Ovary (tissue), 10 donors: ENCODE measurements at places on chromosomes 1 and 21. TPM values are rescaled to one million over a fixed set of nuclear protein-coding genes. Genes with fewer than 3 reads are reported as not detected.
A peak's percentile ranks its signal among the peaks of the same experiment; 100 is the strongest.

GRCh38 chr1:205692423-205692822, 12.1 kb upstream of the SLC45A3 start:
- DNase-seq: no peak

GRCh38 chr1:44016041-44016889, 15.0 kb downstream of the SLC6A9 start:
- DNase-seq: no peak

- DNase-seq: no peak
These were observed 5.7 kb downstream of the ALX3 start for GRCh38 chr1:110064576-110065337.

DNA sequence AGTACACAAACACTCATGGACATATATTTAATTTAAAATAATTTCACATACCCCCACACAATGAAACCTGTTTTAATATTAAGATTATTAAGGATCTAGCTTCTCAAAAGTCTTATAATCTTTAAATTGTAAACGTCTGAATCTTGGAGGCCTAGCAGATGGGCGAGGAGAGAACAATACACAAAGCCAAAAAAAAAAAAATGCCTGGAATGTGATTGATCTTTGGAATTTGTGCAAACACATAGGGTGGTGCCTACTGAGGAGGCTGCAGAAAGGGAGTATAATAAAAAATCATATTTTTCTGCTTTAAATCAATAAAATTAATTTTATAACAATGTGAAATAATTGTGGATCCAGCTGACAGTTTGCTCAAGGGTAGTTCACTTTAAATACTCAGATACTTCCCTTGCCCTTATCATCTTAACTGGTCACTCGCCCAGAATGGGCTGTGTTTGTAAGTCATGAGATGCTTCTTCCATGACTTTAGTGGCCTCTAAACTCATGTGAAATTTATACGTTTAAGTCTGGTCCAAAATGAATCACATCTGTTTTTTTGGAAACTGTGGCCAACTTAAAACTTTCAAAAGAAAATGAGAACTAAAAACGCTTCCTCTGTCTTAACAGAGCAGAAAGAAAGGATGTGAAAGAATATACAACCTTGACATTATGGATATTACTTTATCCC, 802.8 kb upstream of the CXADR start:
- no peak for DNase-seq

- no peak for DNase-seq
These were observed 27.7 kb downstream of the NEK2 start for GRCh38 chr1:211647711-211648121.

DNA sequence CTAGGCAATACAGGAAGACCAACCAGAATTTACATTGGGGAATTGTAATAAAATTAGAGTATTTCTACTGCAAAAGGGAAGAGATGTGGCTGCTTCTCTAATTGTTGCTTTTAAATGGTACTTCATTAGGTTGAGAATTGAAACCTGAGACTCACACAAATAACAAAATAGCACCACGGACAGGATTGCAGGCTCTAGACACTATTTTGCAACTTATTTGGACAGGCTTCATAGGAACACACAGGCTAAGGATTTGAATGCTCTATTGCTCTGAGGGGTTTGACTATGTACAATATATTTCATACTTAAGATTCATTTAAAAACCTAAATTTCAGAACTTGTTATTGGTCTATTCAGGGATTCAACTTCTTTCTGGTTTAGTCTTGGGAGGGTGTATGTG, 79.6 kb downstream of the ATP1B1 start:
- no peak for DNase-seq

DNA sequence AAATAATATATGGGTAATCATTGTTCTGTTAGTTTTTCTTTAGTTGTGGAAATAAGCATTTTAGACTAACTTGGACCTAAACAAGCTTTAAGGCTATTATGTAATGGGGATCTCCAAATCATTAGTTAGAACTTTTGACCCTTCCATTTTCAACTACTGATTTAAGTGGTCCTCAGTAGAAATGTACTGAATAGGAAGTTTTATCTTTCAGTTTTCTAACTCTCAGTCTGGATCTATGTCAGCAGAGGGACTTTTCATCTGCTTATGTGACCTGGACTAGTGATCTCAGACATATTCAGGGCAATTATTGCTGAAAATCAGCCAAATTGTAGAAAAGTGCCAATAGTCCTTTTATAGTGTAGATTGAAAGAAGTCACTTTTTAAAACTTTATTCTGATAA, 56.0 kb downstream of the SASS6 start:
- DNase-seq: no peak

DNA sequence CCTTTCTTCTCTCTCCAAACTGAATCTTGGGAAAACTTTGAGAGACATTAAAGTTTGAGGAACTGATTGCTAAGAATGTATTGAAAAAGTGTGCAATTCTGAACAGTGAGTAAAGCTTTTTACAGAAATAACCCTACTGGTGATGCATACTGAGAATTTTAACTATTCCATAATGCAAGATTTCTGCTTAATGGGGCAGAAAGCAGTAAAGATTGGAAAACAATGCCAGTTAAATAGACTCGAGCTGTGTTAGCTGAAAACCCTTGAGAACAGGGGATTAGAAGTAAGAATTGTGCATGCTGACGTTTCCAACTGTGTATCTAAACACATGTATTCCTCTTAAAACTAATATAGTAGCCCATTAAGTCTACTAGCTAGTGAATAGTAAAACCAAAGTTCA, 1500.2 kb upstream of the PRMT6 start:
- no peak for DNase-seq

- DNase-seq: no peak
These were observed 19.2 kb downstream of the FAM89A start for GRCh38 chr1:231020816-231021215.

DNA sequence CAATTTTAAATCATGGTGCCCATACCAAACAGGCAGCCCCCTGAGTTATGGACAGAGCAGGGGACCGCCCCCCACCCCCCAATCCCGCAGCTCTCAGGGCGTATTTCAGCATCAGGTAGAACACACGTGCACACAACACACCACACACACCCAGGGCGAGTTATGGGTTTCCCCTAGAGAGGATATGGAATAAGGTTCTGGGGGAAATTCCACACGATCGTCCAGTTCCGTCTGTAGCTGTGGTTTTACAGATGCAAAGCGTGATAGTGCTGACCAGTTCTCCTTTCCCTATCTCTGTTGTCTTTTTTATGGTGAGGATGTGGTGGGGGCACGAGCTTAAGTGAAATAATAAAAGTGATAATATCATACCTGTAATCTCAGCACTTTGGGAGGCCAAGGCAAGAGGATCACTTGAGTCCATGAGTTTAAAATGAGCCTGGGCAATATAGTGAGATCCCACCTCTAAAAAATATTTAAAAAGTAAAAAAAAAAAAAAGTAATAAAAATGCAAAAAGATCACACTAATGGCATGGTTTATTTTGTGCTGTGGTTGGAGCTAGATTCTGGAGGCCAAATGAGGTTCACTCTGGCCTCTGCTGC, 25.1 kb downstream of the C2CD2 start:
- DNase-seq: no peak

- no peak for DNase-seq
These were observed 168.4 kb downstream of the PCNX2 start for GRCh38 chr1:233127157-233127556.

DNA sequence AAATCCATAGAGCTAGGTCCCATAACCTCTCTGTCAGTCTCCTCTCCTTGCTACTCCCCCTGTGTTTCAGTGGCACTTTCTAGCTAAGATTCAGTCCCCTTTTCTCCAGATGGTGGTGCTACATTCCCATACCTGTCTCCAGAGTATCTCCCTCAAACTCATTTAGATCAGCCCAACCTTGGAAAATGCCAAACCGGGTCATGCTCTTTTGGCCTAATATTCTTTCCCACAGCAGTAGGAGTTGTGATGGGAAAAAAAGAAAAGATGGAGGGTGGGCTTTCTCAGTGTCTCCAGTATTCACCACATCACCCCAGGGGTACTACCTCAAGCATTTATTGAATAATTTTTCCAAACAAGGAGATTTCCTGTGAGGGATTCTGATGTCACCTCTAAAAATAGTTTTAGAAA, 3.2 kb upstream of the RXFP4 start:
- DNase-seq: no peak

DNA sequence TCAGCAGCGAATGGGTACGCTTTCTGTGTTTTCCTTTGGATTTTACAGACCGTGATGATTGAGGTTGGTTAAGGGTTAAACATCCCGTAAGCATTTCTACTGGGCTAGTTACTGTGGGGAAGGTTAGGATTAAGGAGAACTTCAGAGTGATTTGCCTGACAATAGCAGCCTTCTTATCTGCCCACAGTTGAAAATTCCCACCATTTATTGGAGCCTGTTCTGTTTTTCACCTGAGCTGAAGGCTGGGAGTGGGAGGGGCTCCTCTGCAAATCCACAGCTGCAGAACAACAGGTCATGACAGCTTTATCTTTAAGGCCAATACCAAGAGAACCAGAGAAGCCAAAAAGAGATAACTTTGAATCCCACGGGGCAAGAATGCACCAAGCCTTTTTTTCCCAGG, 168.6 kb downstream of the KAZN start:
- no peak for DNase-seq

- no peak for DNase-seq
These were observed 8.3 kb downstream of the TTLL10 start for GRCh38 chr1:1181938-1182410.

GRCh38 chr1:213519098-213519497, 468.1 kb downstream of the RPS6KC1 start:
- DNase-seq: no peak

- DNase-seq: no peak
These were observed 39.7 kb downstream of the MRAP start for GRCh38 chr21:32338209-32338921.

DNA sequence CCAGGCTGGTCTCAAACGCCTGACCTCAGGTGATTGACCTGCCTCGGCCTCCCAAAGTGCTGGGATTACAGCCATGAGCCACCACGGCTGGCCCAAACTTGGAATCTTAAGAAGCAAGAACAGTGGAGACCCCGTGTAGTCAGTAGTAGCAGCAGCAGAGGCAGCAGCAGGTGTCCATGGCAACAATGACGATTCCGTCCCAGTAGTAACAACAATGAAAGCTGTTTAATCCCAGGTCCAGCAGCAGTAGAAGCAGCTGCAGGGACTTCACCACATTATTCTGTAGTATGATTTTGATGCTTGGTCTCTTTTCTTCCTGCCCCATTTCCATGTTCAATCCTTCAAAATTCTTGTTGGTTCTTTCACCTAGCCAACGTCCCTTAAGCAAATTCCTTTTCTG, 69.6 kb upstream of the KCTD3 start:
- DNase-seq: no peak

GRCh38 chr1:8495928-8496401, 178.1 kb downstream of the SLC45A1 start:
- no peak for DNase-seq

DNA sequence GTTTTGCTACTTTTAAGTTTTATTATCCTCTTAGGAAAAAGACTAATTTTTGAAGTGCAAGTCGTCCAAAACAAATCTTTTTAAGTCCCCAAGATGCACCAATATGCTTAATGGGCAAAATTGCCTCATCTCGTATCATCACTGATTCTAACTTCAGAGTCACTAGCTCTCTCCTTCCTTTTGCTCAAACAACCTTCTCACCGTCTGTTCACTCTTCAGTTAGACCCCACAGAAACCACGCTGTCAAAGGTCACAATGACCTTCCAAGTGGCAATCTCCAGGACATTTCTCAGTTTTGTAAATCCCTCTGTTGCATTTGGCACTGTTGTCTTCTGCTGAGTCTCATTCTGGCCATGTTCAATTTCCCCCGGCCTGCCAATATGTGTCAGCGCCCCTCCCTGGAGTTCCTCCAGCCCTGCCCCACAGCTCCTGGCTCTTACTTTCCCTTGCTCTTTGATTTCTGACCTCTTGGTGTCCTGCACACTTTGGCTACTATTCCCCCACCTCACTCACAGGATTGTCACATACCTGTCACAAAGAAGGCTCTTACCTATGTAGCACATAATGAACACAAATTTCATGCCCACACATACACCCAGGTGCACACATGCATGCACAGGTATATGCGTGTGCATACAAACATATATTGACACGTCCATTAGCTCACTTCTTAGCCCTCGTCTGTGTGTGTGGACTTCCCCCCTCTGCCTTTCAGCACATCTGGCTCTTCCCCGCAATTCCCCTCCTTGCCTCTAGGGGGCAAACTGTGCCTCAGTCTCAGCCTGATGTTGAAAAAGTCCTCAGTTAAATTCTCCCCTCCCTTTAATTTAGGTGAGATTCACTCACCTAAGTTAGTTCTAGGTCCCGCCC, 354.0 kb upstream of the DUSP10 start:
- peak; percentile 19 for DNase-seq

- DNase-seq: no peak
These were observed 33.8 kb downstream of the RSPH1 start for GRCh38 chr21:42461881-42462877.

DNA sequence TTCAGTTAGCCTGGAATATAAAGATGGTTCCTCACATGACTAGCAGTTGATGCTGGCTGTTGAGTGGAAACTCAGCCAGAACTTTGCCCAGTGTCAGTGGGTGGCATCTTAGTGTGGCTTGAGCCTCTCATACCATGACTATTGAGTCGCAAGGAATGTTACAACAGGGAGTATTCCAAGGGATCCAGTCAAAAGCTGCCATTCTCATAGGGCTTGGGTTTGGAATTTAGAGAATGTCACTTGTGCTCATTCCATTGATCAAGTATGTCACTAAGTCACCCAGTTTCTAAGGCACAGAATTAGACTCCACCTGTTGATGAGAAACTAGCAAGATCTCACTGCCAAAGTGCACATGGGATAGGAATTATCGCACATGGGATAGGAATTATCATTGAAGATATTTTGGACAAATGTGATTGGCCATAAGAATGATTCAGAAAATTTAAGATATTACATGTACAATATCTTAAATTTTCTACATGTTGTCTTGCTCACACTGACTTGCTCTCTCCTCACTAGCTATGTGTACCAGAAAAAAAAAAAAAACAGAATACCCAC, 1290.7 kb upstream of the ADGRL2 start:
- DNase-seq: no peak

GRCh38 chr1:244054924-244055263, 3.8 kb downstream of the ZBTB18 start:
- no peak for DNase-seq

GRCh38 chr1:232184561-232185530, 445.1 kb downstream of the SIPA1L2 start:
- DNase-seq: no peak

GRCh38 chr21:37582590-37582989, 216.0 kb downstream of the DYRK1A start:
- peak; percentile 38 for DNase-seq

- no peak for DNase-seq
These were observed 134.4 kb downstream of the S1PR1 start for GRCh38 chr1:101371259-101371658.

- DNase-seq: no peak
These were observed 64.9 kb downstream of the RGS13 start for GRCh38 chr1:192700834-192701271.

GRCh38 chr1:234722270-234722704, 112.3 kb upstream of the IRF2BP2 start:
- DNase-seq: no peak

TTC39A gene
- total RNA-seq: 0.28 TPM

CR2 gene
- total RNA-seq: not detected

AHCYL1 gene
- 92.0 TPM for total RNA-seq

LPAR3 gene
- total RNA-seq: 22.7 TPM

IFNAR1 gene
- 27.6 TPM for total RNA-seq

PSMD4 gene
- 112 TPM for total RNA-seq

C1orf115 gene
- 11.1 TPM for total RNA-seq

ATAD3A gene
- 23.9 TPM for total RNA-seq

UTP25 gene
- 8.4 TPM for total RNA-seq

GNG4 gene
- total RNA-seq: 14.2 TPM

CYP4A11 gene
- total RNA-seq: not detected

TIPRL gene
- 26.4 TPM for total RNA-seq

TOR1AIP2 gene
- 74.8 TPM for total RNA-seq

CR1L gene
- not detected for total RNA-seq

C1orf146 gene
- total RNA-seq: not detected
